ENCODE measurements at places on chromosomes 5 and 9. TPM values are rescaled to one million over a fixed set of nuclear protein-coding genes. Genes with fewer than 3 reads are reported as not detected.

Gene INSYN2B
- total RNA-seq: not detected

Gene NUDT12
- 11.4 TPM for total RNA-seq

Gene C5orf22
- total RNA-seq: 24.2 TPM

Gene ADAMTS16
- total RNA-seq: not detected

Gene C1QTNF3
- total RNA-seq: 2.8 TPM

Gene RNF44
- total RNA-seq: 25.4 TPM

Gene ZSWIM6
- total RNA-seq: 6.7 TPM
